ENCODE measurements at places on chromosomes 6 and 20. TPM values are rescaled to one million over a fixed set of nuclear protein-coding genes. Genes with fewer than 3 reads are reported as not detected.

The TPD52L1 gene
- 40.8 TPM for total RNA-seq

The CD2AP gene
- total RNA-seq = 41.7 TPM

The CLVS2 gene
- 11.6 TPM for total RNA-seq

The OR2B6 gene
- not detected for total RNA-seq

The FLRT3 gene
- total RNA-seq = 32.1 TPM

The TDP2 gene
- total RNA-seq = 34.5 TPM

The NUDT3 gene
- total RNA-seq = 78.5 TPM

The KIF3B gene
- 43.5 TPM for total RNA-seq

The NKX2-4 gene
- not detected for total RNA-seq

The LY6G5C gene
- total RNA-seq = 1.9 TPM

The FILIP1 gene
- 16.8 TPM for total RNA-seq

The DEF6 gene
- total RNA-seq = 7.1 TPM

The WFDC12 gene
- not detected for total RNA-seq

The CDC5L gene
- total RNA-seq = 41.8 TPM

The SLC23A2 gene
- total RNA-seq = 71.2 TPM

Measured in camera-type eye (tissue), 1 donor.